Left renal cortex interstitium (tissue), 4 donors: ENCODE measurements at places on chromosomes 1 and 21.

DNA sequence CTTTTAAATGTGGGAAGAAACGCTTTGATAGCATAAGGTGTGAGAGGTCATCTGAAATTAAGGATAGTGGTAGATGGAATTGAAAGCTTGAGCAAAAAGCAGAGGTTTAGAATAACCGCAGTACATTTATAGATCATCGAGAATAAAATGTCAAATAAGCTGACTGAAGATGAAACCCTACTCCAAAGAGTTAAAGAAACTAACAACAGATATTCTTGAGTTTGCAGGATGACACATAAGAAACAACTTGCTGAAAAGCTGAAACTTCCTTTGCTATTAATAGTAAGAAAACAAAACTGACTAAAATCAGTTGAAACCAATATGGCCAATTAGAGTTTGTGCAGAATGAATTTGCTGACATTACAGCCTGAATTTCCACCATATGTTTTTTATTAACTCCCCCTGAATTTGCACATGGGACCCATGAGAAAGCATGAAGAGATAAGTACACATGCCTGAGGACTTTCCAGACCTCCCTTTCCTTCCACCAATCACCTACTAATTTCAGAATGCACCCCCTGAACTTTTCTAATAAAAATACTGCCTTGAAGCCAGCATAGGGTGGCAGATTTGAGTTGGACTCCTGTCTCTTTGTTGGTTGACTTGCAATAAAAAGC, 1.7 kb upstream of the C1orf185 start:
- no peak for DNase-seq

- no peak for DNase-seq
Measured at GRCh38 chr1:229209816-229210215, 61.1 kb upstream of the RAB4A start.

DNA sequence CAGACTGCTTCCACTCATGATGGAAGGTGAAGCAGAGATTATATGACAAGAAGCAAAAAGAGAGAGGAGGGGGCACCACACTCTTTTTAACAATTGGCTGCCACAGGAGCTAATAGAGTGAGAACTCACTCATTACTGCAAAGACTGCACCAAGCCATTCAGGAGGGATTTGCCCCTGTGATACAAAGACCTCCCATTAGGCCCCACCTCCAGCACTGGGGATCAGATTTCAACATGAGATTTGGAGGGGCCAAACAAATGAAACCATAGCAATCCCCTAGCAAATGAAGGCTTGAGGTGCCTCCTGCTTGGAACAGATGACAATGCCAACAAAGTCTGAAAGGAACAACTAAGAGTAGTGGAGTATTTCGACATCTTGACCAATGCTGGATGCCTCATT, 122.5 kb upstream of the COA6 start:
- DNase-seq = no peak

- DNase-seq = no peak
Measured at GRCh38 chr1:190579552-190580193, 102.0 kb upstream of the BRINP3 start.

- no peak for DNase-seq
Measured at GRCh38 chr1:61400131-61400770, 317.9 kb downstream of the NFIA start.

DNA sequence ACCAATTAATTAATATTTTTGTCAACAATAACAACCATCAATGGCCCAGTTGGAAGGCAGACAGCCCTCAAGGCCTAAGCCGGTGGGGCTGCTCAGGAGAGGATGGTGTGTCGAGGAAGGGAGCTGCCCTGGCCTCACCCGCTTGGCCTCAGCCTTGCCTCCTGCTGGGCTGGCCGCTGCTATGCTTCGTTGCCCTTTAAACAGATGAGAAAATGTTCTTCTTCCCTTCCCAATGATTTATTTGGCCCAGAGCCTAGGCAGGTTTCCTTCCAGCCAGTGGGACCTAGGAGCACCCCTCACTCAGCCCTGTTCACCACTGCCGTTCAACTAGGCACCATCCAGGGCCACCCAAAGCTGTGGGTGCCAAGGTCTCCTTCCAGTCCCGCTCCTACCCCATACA, 3.1 kb upstream of the ADGRB2 start:
- no peak for DNase-seq

DNA sequence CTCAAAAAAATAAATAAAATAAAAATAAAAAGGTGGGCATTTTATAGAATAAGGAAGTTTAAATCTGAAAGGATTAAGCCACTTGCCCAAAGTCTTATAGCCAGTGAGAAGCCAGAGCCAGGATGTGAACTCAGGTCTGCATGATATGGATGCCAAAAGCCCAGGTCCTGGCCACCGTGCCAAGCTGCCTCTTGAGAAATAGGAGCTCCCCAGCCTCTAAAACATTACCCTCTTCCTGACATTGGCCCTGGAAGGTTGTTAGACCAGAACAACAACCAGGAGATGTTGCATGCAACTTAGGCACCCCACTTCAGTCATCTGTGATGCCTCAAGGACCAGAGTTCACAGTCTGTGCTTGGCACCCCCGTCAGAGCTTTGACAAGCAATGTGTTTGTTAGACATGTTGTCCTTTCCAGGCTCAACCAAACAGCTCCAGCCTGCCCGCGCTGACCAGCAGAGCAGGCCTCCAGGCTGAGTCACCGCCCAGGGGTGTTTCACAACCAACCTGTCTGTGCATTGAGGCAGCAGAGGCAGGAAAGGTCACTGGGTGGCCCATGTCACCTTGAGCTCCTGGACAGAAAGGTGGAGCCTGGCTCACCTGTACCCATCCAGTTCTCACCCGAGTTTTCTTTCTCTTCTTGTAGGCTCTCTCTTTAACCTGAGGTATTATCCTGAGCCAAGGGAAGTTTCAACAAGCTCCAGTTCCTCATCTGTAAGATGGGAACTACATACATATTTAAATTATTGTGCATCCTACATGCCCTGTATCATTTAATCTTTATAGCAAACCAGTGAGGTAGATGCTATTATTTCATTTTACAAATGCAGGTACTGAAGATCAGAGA, 14.9 kb upstream of the MED18 start:
- DNase-seq = no peak

- DNase-seq = no peak
Measured at GRCh38 chr1:197842646-197843045, 59.8 kb upstream of the C1orf53 start.

- DNase-seq = no peak
Measured at GRCh38 chr1:40313329-40313957, 3.6 kb downstream of the COL9A2 start.

- no peak for DNase-seq
Measured at GRCh38 chr21:25273959-25274358, 333.3 kb downstream of the MRPL39 start.

GRCh38 chr21:45970674-45971615, 10.6 kb upstream of the COL6A1 start:
- no peak for DNase-seq

GRCh38 chr1:111476761-111477309, 3.1 kb downstream of the C1orf162 start:
- DNase-seq = no peak

DNA sequence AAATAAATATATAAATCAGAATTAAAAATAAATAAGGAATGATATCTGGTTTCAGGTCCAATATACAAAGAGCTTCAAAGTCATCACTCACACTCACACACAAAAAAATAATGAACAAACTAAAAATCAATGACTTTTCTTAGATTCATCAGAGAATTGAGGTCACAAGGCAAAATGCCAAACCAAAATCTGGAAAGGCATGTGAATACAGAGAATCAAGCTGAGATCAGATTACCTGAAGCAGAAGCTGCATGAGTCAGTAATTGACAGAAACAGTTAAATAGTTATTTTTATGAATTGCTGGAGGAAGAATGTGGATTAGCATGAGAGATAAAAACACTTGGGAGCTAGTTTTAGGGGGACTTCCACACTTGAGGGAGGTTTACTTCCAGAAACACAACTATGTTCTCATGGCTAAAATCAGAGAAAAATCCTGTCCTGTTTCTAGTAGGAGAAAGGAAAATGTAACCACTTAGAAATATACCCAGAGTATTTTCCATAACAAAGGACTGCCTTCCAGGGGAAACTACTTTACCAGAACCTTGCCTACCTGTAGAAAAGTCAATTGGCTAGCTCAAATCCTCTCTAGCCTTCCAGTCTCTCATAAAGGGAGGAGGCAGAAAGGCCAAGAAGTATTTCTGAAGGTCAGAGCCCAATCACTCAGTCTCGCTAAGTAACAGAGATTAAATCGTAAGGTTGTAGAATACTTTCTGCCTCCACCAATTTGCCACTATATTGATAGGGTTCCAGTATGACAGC, 536.6 kb upstream of the NR5A2 start:
- DNase-seq = no peak

- DNase-seq = no peak
Measured at GRCh38 chr1:41805771-41806471, 112.8 kb downstream of the HIVEP3 start.

DNA sequence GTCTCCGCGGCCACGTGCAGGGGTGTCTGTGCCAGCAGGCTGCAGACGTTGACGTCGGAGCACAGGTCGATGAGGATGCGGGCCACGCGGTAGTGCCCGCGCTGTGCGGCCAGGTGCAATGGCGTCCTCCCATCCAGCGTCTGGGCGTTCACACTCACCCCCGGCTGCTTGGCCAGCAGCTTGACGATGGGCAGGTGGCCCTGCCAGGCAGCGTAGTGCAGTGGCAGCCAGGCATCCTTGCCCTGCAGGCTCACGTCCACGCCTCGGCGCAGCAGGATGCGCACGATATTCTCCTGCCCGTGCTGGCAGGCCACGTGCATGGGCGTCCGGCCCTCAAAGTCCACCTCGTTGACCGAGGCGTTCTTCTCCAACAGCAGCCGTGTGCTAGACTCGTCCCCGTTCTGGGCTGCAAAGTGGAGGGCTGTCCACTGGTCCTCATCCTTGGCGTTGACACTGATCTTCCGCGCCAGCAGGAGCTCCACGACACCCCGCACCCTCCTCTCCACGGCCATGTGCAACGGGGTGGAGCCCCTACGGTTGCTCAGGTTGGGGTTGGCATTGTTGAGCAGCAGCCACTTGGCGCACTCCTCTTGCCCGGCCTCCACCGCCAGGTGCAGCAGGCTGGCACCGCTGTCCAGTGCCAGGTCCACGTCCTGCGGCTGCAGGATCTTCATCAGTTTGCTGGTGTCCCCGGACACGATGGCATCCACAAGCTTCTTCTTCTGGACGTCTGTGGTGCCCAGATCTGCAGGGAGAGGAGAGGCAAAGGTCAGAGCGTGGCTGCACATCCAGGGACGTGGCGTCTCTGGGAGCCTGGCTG, 25.4 kb downstream of the RIPK4 start:
- no peak for DNase-seq

- no peak for DNase-seq
Measured at GRCh38 chr1:62726011-62726442, 37.8 kb upstream of the DOCK7 start.

DNA sequence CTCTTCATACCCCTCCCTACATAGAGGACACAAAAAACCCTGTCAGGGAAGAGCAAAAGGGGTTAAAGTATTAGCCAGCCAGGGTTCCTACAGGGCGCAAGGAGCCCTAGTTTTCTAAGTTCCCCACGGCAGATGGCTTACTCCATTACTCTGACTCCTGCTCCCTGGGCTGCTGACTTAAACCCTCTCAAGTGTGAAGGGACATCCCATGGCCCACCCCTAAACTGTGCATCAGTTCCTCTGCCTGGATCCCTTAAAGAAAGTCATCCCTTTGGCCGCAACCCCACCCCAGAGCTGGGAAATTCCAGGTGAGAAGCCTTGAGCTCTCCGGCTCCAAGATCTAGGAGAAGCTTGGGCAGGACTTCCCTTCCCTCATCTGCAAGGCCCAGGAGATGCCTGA, 236.0 kb downstream of the TOMM20 start:
- no peak for DNase-seq

- DNase-seq = no peak
Measured at GRCh38 chr1:200207711-200208126, 180.2 kb downstream of the NR5A2 start.

DNA sequence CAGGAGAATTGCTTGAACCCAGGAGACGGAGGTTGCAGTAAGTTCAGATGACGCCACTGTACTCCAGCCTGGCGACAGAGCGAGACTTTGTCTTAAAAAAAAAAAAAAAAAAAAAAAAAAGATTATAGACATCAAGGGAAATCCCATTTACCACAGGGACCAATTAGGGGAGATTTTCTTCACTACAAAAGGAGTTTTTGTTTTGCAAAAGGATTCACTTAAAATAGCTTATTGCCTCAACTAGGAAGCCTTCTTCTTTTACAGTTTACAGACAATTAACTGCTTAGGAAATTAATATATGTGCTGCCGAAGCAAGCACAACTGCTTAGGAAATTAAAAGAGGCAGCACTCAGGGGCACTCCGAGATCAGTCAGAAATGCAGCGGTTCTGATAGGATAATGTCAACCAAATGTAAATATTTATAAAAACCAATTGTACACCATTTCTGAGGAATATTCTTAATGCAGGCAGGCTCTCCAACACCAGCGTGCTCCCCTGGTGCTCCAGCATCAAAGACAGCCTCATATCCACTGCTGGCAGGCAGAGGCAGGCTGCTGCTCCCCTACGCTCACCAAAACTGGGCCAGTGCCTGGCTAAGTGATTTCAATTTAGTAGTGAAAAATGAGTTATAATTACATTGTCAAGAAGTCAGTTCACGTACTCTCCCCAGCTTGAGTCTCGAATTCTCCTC, 107.9 kb upstream of the RAB4A start:
- DNase-seq = no peak

GRCh38 chr21:35349376-35350080, 300.4 kb upstream of the RUNX1 start:
- DNase-seq = no peak

DNA sequence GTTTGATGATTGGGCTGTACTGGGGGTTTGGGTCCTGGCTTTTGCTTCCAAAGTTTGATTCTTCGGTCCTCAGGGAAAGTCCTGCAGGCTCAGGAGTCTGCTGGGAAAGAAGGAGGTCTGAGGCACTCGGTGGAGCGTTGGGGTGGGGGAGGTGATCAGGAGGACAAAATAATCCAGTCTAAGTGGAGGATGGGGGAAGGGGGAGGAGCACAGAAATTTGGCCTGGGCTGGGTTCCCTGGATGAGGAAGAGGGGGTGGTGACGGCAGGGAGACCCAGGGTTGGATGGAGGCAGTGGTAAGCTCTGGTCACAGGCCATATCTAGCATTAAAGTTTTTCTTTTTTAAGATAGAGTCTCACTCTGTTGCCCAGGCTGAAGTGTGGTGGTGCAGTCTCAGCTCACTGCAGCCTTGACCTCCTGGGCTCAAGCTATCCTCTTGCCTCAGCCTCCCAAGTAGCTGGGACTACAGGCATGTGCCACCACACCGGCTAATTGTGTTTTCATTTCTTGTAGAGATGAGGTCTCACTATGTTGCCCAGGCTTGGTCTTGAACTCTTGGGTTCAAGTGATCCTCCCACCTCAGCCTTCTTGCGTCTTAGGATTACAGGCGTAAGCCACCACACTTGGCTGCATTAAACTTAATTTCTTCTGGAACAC, 6.8 kb downstream of the SH2D2A start:
- DNase-seq = no peak

GRCh38 chr1:239570878-239571277, 184.5 kb downstream of the CHRM3 start:
- DNase-seq = no peak

GRCh38 chr1:241638099-241638682, 2.0 kb downstream of the CHML start:
- DNase-seq = no peak

- no peak for DNase-seq
Measured at GRCh38 chr1:189706594-189706993, 771.1 kb downstream of the BRINP3 start.
